ENCODE measurements at places on chromosomes 2 and 18. TPM values are rescaled to one million over a fixed set of nuclear protein-coding genes. Genes with fewer than 3 reads are reported as not detected.
A peak's percentile ranks its signal among the peaks of the same experiment; 100 is the strongest.

DNA sequence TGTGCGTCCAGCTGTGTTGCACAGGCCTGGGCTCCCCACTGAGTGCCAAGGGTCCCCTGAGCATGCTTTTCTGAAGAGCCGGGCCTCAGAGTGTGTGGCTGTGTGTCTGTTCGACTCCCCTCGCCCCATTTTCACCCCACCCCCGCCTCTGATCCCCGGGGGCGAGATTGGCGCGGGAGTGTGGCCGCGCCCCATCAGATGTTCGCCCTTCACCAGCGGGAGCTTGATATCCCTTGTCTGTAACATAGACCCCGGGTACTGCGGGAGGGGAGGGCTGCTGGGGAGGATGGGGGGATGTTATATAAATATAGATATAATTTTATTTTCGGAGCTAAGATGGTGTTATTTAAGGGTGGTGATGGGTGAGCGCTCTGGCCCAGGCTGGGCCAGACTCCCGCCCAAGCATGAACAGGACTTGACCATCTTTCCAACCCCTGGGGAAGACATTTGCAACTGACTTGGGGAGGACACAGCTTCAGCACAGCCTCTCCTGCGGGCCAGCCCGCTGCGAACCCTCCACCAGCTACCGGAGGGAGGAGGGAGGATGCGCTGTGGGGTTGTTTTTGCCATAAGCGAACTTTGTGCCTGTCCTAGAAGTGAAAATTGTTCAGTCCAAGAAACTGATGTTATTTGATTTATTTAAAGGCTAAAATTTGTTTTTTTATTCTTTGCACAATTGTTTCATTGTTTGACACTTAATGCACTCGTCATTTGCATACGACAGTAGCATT is 1.5 kb downstream of the RHOB start:
- DNase-seq: peak; percentile 29

CCDC68 gene
- total RNA-seq: 62.8 TPM

DNA sequence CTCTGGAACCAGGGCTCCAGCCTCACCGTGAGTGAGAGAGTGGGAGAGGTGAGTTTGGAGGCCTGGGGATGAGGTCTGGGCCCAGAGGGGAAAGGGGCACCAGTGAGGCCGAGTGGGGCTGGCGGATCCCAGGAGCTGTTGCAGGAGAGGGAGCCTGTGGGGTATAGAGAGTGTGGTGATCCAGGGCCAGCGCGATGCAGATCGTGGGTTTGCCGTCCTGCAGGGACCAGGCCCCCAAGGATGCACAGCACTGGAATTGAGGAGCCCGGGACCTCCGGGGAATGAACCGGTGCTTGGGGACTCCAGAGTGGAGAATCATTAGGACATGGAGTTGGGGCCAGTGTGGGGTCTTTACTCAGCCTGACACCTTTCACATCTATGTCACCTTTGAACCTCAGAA is 25.7 kb upstream of the RAB6D start:
- DNase-seq: no peak

- no peak for DNase-seq
These were observed 1391.3 kb downstream of the DSC3 start for GRCh38 chr18:29651122-29651680.

FEV gene
- total RNA-seq: not detected

SPR gene
- total RNA-seq: 18.5 TPM

DNA sequence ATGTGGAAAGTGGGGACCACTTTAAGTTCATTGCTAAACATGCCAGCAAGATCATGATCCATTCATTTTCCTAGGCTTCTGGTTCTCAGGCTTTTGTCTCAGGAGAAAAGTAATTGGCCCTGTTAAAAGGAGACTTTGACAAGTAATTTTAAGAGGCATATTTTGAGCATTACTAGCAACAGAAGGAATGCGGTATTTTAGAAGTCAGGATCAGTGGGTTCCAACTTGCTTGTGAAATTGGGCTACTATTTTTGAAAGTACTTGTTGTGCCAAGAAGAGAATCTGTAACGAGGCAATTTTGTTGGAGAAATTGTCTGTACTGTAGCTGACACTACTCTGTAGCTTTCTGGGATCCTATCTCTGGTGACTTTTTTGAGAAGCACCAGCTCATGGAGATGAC is 59.4 kb downstream of the CERS6 start:
- DNase-seq: no peak

- DNase-seq: no peak
These were observed 10.7 kb downstream of the USP34 start for GRCh38 chr2:61460163-61460562.

DNA sequence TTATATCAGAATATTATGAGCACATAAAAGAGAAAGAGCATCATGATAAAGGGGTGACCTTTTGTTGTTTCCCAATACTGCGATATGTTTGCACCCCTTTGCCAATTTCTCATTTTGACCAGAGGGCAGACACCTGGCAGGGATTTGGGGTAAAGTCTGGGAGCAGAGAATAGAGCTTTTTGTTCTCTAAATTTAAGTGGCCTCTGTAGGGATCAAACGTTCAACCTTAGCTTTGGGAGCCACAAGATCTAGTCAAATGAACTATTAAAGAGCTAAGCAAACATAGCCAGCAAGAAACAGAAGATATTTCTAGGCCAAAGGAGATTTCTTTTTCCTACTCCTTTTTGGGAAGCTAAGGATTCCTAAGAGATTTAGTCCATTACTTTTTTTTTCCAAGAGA is 1.1 kb upstream of the MSTN start:
- no peak for DNase-seq

GRCh38 chr2:127355407-127356008 is 32.3 kb downstream of the MAP3K2 start:
- DNase-seq: no peak

DNA sequence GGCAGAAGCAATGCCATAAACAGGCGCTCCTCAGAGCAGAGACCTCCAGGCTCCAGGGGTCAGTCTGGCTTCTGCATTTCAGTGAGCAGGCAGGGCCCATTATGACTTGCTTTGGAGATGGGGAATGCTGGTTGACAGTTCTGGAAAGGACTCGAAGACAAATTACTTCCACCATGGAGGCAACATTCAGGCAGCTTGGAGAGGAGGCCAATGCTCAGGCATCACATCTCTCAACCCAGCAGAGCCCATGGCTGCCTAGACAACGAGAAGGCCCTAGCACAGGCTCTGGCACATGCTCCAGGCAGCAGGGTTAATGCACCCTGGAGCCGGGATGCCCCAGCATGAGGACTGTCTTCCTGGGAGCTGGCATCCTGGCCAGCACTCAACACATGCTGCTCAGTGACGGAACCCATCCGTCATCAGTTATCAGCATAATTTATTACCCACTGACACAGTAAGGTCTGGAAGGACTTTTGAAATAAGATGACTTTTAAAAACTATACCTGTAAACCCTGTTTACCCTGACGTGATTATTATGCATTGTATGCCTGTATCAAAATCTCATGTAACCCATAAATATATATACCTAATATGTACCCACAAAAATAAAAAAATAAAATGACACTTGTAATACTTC is 52.8 kb downstream of the ADNP2 start:
- DNase-seq: no peak

- DNase-seq: no peak
These were observed 27.2 kb upstream of the COBLL1 start for GRCh38 chr2:164868563-164869419.

MOGAT1 gene
- total RNA-seq: not detected

- no peak for DNase-seq
These were observed 141.7 kb downstream of the OTX1 start for GRCh38 chr2:63192169-63192888.

LNPK gene
- total RNA-seq: 29.6 TPM

CABYR gene
- total RNA-seq: 1.4 TPM

RDH14 gene
- 18.7 TPM for total RNA-seq

OTX1 gene
- 0.92 TPM for total RNA-seq

- peak; percentile 85 for DNase-seq
These were observed 209.4 kb upstream of the SP5 start for GRCh38 chr2:170505631-170506275.

POMC gene
- 3.0 TPM for total RNA-seq

DNA sequence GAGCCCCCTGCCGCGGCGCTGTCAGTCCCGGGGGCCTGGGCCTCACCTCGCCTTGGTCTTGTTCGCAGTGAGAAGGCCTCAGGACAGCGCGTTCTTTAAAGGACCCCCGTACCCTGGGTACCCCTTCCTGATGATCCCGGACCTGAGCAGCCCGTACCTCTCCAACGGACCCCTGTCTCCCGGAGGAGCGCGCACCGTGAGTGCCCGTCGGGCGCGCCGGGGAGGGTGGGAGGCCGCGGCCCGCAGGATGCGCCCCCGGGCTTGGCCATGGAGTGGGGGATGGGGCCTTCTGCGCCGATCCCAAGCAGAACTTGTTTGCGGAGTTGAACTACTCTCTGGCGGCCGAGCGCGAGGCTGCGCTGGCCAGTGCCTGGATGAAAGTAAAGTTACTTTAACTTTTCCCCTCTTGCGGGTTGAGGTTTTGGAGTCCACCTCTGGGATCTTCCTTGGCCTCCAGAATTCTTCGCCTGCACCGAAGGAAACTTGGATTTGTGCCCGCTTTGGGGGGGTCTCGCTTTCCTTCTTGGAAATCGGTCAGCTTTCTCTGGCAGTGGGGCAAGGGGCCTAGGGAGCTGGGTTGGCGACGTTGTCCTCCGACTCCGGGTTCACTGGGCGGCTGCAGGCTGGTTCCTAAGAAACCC is 1.2 kb downstream of the TCF7L1 start:
- DNase-seq: peak; percentile 63

DNA sequence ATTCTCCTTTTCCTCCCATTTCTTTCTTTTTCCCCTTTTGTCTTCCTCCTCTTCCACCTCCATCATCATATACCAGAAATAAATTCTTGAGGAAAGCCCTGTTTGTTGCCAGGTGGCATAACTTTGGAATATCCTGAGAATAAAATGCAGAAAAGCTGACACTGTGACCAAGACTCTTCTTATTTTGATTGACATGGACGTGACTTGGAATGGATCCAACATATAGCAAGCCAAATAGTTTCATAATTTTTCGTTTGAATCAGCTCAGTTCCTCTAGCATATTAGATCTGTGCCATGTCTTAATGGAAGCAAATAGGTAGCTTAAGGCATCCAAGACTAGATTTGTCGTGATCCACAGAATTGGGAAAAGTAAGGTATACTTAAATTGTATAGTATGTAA is 354.7 kb upstream of the FIGN start:
- no peak for DNase-seq

DNA sequence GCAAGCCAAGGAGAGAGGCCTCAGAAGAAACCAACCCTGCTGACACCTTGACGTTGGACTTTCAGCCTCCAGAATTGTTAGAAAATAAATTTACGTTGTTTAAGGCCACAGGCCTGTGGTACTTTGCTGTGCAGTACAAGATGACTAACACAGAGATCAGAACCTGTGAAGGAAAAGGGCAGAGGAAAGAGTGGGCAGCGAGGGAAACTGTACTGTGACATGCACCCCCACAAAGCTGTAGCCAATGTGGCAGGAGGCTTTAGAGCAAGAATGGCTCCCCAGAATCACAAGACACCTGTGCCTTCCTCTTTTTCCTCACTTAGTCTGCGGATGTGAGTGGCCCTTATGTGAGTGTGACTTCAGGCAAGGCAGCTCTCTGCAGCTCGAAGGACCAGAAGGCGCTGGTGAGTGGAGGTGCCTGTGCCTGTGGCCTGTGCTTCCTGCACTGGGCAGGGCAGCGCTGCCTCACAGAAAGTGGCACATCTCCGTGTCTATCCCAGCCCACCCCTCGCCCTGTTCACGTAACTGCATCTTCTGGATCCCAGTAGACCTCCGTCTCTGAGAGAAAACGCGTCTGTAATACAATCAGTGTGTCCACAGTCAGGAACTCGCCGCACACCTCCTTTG is 89.5 kb downstream of the MRPS9 start:
- no peak for DNase-seq

NEURL3 gene
- total RNA-seq: not detected
